Stimulated activated CD4-positive, alpha-beta T cell treated with anti-CD3 and anti-CD28 coated beads, Interleukin-2, amount 100 ng/mL, for 4 hours (primary cell): ENCODE measurements at places on chromosomes 1 and 21.

DNA sequence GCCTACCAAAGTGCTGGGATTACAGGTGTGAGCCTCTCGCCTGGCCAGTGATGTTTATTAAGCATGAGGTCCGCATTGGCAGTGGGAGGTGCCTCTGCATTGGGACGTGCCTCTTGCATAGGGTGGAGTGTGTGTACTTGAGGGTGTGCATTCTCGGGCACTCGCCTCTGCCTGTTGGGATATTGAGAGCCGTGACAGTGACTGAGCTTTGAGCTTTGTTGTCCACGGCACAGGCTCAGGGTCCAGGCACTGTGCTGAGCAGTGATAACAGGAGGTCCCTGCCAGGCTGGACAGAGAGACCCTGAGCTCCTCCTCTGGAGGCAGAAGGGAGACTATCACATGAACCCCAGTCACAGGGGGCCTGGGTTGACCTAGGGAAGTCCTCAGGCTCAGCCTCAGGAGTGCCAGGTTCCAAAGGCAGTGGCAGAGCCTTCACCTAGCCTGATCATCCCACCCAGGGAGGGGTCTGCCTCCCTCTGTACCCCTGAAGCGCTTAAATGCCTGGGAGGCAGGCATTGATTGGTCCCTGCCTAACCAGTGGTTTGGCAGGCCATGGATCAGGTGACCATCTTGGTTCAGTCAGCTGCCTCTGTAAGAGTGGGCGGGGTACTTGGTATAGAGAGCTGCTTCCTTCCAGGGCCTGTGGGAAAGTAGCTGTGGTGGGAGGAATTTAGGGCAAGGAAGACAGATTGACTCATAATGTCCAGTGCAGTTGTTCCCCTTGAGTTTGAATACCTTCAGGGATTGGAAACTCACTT, 213.8 kb upstream of the TMEM51 start:
- DNase-seq = no peak

GRCh38 chr1:169577981-169578738, 8.1 kb downstream of the F5 start:
- DNase-seq = no peak

DNA sequence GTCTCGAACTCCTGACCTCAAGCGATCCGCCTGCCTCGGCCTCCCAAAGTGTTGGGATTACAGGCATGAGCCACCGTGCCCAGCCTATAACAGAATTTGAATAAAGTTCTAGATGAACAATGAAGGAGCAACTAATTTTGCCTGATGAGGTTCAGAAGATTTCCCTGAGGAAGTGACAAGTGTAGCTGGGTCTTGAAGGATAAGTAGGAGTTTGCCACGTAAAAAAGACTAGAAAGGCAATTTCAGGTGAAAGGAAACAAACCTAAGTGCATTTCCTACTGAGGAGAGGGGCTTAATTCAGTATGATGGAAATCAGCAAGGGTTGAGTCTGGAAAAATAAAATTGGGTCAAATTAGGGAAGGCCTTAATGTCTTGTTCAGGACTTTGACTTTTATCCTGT, 18.6 kb upstream of the DMRTB1 start:
- no peak for DNase-seq

GRCh38 chr1:23561813-23562100, 2.5 kb upstream of the ID3 start:
- no peak for DNase-seq

GRCh38 chr1:68140536-68140935, 90.1 kb upstream of the DIRAS3 start:
- DNase-seq = no peak

DNA sequence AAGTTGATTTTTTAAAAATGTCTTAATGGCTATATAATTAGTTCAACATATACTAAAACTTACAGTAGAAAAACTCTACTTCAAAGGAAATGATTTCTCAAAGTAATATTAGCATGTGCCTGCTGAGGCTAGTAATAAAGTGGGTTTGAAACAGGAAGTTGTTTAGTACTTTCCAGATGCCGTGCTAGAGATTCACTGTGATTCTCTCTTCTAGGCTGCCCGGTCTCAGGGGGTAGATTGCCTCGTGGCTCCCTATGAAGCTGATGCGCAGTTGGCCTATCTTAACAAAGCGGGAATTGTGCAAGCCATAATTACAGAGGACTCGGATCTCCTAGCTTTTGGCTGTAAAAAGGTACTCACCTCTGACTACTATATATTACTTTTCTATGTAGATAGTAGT, 9.1 kb downstream of the EXO1 start:
- DNase-seq = no peak
